NCI-H526 treated with DMSO at 0.1 percent for 48 hours (cell line): ENCODE measurements at places on chromosomes 16 and 17.

GRCh38 chr16:23156946-23157460 is 7.8 kb upstream of the USP31 start:
- DNase-seq: no peak

DNA sequence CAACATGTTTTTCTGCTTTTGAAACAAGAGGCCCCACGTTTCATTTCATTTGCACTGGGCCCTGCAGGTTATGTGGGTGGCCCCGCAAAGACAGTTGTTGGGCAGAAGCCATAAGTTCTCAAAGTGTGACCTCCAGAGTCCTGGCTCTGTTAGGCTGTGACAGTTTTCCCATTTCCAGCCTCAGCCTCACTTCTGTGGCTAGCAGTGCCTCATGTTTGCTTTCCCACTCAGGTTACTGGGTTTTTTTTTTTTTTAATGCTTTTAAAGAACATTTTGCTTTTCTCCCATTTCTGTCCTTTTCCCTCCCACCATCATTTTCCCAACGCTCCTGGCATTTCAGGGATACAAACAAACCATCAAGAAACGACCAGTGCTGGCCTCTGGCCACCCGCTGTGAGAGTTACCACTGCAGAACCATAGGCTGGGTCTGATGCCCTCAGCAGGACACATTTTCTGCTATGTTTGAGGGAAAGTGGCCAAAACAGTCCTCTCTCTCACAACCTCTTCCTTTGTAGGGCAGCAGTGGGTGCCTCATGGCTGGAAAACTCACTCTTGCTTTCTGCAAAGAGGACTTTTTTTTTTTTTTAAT is 159.0 kb upstream of the MPHOSPH6 start:
- no peak for DNase-seq

DNA sequence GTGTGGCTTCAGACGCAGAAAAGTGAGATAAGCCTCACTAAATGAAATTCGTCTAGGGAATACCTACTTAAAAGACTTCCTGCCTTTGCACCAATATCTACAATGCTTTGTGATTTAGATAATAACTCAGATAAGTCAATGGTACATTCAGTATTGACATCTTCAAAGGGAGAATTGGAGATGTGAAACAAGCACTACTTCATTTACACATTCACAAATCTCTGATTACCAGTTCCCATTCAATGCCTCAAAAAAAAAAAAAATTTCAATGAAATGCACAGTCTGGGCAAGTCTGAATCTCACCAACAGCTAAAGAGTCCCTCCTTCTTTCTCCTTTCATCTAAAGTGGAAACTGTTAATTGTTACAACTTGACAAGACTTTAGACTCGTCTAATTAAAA is 3.7 kb downstream of the PHF12 start:
- no peak for DNase-seq

GRCh38 chr16:75293173-75293572 is 41.7 kb upstream of the BCAR1 start:
- DNase-seq: no peak

DNA sequence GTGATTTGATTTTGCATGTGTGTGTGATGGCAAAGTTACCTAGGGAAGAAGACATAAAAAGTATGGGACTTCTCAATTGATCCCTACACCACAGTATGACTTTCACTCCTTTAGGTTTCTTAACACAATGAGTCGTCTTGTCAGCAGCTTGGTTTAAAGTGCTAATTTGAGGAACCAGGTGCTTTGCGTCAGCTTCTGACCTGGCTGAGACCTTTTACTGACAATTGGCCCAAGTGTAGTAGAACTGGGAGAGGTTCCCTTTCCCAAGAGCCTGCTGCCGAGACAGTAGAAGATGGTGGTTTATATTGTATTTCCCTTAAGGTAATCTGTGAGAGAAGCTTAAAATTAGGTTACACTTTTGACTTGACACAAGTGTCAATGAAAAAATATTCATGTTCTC is 54.9 kb downstream of the LDHD start:
- DNase-seq: no peak

DNA sequence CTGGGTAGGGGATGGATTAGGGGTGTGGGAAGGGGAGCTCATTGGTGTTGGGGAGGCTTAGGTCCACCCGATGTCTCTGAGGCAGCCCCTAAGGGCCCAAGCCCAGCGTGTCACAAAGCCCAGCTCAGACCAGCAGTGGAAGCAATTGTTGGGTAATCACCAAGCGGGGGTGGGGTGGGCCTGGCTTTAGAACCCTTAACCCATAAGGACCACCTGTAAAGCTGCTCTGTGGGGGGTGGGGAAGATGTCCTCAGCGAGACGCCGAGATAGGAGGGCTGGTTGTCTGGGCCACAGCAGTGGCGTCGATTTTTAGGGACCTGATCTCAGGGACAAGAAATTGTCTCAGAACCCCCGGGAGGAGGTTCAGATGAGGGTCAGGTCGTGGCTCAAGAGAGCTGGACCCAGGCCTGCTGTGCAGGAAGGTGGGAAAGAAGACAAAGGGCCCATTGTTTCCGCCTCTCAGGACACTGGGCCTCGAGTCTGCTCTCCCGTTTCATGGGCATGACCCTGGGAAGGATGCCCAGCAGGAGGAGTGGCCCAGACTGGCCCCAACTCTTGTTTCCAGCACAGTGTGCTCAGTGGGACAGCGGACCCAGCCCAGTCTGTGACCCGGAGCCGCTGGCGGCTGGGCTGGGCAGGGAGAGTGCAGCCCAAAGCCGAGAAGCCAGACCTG is 15.9 kb downstream of the ST6GALNAC2 start:
- no peak for DNase-seq

- no peak for DNase-seq
Measured at GRCh38 chr16:3348547-3349167, 7.0 kb upstream of the OR2C1 start.

GRCh38 chr17:66344473-66344872 is 42.1 kb downstream of the PRKCA start:
- DNase-seq: no peak

GRCh38 chr17:42276609-42277341 is 584 bp upstream of the STAT5B start:
- no peak for DNase-seq

- no peak for DNase-seq
Measured at GRCh38 chr17:7858522-7858810, 663 bp downstream of the CYB5D1 start.

GRCh38 chr16:86723689-86724088 is 145.3 kb downstream of the FOXL1 start:
- DNase-seq: no peak

DNA sequence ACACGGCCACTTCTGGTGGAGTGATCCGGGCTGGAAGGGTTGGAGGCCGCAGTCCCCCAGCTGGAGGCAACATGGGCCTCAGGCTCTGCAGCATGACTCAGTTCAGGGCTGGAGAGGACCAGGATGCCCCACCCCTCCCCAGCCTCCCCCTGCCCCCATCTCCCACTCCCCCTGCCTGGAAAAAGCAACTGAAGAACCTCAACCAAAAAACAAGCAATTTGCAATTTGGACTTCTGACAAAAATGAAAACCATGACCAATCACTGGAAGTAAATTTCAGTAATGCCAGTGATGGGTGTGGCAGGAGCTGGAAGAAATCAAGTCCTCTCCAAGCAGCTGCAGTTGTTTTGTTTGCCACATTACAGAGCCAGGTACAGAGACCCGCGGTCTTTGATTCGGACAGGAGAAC is 6.6 kb upstream of the MIF4GD start:
- no peak for DNase-seq

DNA sequence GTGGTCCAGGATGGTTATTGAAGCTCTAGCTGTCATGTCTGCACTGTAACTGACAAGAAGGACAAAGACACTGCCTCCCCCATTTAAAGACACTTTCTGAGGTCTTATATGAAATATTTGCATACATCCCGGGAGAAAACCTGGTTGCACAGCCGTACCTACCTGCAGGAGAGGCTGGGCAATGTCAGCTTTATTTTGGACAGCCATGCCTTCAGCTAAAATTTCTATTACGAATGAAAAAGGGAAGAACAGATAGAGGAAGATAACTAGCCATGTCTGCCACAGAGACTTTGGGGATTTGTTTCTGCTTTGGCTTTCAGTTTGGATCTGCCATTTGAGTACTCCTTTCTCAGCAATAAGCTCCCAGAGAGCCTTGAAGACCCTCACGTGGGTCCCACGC is 19.0 kb downstream of the SLC7A6 start:
- DNase-seq: no peak

- DNase-seq: no peak
Measured at GRCh38 chr17:6998855-6999508, 3.1 kb downstream of the ALOX12 start.

GRCh38 chr17:27991462-27991993 is 50.9 kb upstream of the NLK start:
- DNase-seq: no peak

DNA sequence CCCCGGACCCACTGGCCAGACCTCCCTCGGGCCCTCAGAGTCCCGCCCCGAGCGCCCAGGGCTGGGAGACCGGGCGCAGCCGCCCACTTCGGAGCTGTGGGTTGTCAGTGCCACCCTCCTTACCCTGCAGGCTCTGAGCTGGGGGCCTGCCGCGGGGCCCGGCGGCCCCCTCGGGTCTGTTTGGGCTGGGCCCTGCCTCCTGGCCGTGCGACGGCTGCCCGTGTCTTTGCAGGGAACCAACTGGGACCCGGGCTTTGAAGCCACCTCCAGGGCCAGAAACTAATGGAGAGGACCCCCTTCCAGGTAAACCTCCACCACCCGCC is 443 bp downstream of the TEDC2 start:
- no peak for DNase-seq

DNA sequence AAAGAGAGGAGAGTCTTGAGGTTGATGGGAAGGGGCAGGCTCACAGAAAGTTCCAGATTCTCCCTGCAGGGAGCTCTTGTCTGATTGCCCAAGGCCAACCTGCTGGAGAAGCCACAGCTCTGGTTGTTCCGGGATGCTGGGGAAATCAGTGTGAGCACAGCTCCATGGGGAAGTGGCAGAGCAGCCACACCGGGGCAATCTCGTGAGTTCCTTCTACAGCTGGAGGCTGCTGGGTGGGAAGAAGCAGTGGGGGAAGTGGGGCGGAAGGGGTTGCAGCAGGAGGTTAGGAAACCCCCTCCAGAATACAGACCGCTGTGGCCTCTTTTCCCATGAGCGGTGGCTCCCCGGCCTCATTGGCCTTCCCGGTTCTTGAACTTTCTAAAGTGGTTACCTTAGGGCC is 34.0 kb downstream of the KIAA0513 start:
- no peak for DNase-seq

DNA sequence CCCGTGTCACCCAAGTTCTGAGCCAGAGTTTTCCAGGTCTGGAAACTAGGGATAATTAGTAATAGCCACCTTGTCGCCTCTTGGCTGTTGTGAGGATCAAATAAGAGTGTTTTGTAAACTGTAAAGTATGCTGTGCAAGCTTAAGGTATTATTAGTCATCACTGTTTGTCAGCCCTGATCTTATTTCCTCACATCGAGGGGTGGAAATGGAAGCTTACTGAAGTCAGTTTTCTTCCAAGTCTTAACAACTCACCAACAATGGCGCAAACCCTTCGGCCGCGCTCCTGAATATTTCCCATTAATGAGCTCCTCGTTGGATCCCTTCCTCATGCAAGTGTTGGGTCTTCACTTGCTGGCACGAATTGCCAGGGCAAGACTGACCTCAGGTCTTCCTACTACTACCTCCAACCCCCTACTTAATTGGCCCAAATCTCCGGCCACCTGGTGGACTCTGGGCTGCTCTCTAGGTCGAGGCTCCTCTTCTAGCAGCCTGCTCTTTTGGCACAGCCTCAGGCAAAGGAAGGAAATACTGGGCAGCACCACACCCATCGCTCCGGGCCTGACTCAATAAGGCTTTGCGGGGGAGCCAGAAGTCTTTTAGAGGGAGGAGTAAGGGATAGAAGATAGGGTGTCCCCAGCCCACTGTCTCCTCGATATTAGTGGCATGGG is 885 bp upstream of the SLC35B1 start:
- no peak for DNase-seq

GRCh38 chr17:64020056-64020766 is at the start of gene ICAM2:
Gene ICAM2, minus strand, starts transcription at chr17:64020633. Its CDS starts 13,942 bp downstream, at chr17:64006691.
- no peak for DNase-seq

GRCh38 chr16:50600582-50601283 is 52.5 kb downstream of the NKD1 start:
- no peak for DNase-seq

- DNase-seq: no peak
Measured at GRCh38 chr16:87226926-87227295, 90.3 kb downstream of the C16orf95 start.

GRCh38 chr16:71515026-71515425 is 11.2 kb upstream of the CHST4 start:
- no peak for DNase-seq

DNA sequence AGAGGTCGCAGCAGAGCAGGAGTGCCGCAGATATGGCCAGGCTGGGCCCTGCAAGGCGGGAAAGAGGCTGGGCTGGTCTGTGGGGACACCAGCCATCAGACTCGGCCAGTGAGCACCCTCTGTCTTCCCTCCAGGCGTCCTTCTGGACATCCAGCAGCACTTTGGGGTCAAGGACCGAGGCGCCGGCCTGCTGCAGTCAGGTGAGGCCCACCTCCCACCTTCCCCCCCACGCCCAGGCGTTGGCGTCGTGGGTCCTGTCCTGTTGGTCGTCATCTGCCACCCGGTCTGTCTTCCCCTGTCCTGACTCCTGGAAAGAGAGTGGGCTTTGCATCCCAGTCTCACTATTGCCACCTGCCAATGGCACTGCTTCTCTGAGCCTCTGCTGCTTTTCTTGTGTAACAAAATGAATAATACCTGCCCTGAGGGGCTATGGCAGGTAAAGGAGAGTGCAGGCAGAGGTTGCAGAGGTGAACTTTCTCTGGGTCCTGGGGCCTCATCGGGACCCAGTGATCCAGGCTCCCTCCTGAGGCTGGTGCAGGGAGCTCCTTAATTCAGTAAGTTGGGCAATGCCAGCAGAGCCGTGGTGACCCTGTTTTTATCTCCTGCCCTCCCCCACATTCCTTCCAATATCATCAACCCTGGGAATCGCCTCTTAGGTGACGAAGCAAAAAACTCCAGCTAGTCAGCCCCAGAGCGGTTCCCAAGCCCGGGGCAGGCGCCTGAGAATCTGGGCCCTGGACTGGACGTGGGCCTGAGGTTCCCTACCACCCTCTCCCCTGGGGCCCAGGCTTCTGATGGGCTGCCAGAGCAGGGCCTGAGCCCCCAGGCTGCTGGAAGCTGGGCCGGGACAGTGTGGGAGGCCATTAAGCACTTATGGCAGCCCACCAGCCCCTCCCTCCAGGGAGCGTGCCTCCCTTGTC is 14.7 kb downstream of the SPNS2 start:
- DNase-seq: no peak

DNA sequence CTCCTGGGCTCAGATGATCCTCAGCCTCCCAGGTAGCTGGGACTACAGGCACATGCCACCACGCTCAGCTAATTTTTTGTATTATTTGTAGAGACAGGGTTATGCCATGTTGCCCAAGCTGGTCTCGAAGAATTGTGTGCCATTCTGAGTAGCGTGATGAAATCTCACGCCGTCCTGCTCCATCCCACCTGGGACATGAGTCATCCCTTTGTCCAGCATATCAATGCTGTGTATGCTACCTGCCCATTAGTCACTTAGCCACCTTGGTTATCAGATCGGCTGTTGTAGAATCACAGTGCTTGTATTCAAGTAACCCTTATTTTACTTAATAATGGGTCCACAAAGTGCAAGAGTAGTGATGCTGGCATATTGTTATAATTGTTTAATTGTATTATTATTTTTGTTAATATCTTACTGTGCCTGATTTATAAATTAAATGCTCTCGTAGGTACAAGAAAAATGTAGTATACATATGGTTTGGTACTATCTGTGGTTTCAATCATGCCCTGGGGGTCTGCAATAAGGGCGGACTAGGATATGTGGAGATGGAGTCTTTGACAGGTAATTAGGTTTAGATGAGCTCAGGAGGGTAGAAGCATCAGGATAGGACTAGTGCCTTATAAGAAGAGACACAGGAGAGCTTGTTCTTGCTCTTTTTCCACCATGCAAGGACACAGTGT is 26.6 kb upstream of the SLC13A2 start:
- DNase-seq: no peak
